ENCODE measurements at places on chromosomes 5 and 9. TPM values are rescaled to one million over a fixed set of nuclear protein-coding genes. Genes with fewer than 3 reads are reported as not detected.

ZNF483 gene
- 1.8 TPM for total RNA-seq

CD180 gene
- not detected for total RNA-seq

CLIC3 gene
- total RNA-seq: not detected

NIPBL gene
- total RNA-seq: 50.7 TPM

CORO2A gene
- total RNA-seq: 0.30 TPM

PLPP6 gene
- total RNA-seq: 5.4 TPM

DNA sequence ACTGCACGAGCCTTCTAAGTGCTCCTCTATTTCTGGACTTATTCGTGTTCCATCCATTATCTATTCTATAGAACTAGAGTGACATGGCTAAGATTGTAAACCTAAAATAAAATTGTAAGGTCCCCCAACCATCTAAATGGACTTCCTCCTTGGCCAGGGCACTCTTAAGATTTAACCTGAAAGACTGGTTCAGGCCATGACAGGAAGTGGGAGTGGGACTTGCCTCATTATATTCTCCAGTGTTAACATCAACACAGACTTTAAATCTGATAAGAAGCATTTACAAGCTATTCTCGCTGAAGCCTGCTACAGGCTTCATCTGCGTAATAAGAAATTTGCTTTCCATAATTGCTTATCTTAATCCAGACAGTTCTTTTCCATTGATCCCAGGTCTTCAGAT lies 117.0 kb downstream of the SSBP2 start:
- no peaks in the 10 kb centered on the region for H3K27me3 ChIP-seq
- no peaks in the 10 kb centered on the region for H3K36me3 ChIP-seq
- no peaks in the 10 kb centered on the region for H3K4me1 ChIP-seq
- H3K27ac ChIP-seq: no peak overlapping the region
- H3K4me3 ChIP-seq: no peak overlapping the region

DNA sequence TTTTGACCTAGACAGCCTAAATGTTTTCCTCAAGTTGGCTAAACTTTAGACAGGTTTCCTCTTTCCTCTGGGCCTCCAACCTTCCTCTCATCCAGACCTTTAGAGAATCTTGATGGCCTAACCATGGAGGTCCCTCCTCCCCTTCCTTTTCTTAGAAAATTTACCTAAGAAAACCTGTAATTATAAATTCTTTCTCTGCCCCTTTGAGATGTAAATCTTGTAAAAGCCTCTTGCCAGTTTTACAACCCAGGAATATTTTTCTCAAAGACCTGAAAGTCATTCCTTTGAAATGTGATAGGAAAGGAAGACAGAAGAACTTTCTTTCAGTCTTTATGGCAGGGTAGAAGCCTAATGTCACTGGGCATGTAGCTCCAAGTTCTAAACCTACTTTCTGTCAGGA lies 1752.6 kb upstream of the C9orf72 start:
- H3K4me3 ChIP-seq: no peak overlapping the region
- H3K27ac ChIP-seq: no peak overlapping the region
- H3K36me3 ChIP-seq: no peaks in the 10 kb centered on the region
- no peaks in the 10 kb centered on the region for H3K27me3 ChIP-seq
- no peak for DNase-seq

- no peaks in the 10 kb centered on the region for H3K27me3 ChIP-seq
- DNase-seq: no peak
- peaks cover 14% of the 10 kb centered on the region for H3K4me1 ChIP-seq
- H3K36me3 ChIP-seq: peaks cover 25% of the 10 kb centered on the region
- H3K4me3 ChIP-seq: peak overlapping the region; percentile 86
These were observed 1.2 kb downstream of the DROSHA start for GRCh38 chr5:31530541-31531265.

- no peaks in the 10 kb centered on the region for H3K27me3 ChIP-seq
- H3K4me3 ChIP-seq: no peak overlapping the region
- no peaks in the 10 kb centered on the region for H3K4me1 ChIP-seq
- no peaks in the 10 kb centered on the region for H3K36me3 ChIP-seq
These were observed 55.0 kb upstream of the CPLX2 start for GRCh38 chr5:175816348-175816747.

- peaks cover 14% of the 10 kb centered on the region for H3K27me3 ChIP-seq
- no peak overlapping the region for H3K27ac ChIP-seq
- H3K4me3 ChIP-seq: no peak overlapping the region
These were observed 138.1 kb upstream of the HMHB1 start for GRCh38 chr5:143673676-143674468.

DNA sequence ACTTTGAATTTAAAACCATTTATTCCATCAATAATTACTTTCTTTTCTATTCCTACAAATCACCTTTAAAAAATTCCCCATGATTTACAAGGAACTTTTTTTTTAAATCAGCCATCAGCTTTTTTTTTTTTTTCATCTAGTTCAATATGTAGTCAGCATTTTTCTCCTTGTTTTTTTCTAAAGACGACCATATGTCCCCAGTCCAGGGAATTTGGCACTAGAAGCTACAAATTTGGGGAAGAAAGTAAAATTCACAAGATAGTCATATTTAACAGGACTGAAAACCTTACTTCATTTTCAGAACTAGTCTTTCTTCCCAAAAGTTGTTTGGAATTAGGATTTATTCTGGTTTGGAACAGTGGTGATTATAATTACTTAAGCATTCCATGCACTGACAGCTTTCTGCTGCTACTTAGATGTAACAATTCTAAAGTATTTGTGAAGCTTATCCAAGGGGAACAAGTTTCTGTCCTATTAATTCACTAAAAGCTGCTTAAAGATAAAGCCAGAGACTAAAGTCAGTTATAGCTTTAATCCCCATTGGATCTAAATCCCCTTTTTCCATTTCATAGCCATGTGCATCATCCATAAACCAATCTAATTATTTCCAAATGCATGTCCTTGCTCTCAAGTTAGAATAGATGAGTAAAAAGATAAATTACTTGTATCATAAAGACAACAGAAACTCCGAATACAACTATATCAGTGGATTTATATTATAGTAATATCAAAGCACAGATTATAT lies 7.4 kb upstream of the SNCAIP start:
- H3K36me3 ChIP-seq: no peaks in the 10 kb centered on the region
- no peaks in the 10 kb centered on the region for H3K4me1 ChIP-seq
- no peak for DNase-seq
- H3K4me3 ChIP-seq: no peak overlapping the region
- H3K27ac ChIP-seq: no peak overlapping the region

- no peaks in the 10 kb centered on the region for H3K4me1 ChIP-seq
These were observed 686.5 kb upstream of the DMAC1 start for GRCh38 chr9:8486095-8486494.

DNA sequence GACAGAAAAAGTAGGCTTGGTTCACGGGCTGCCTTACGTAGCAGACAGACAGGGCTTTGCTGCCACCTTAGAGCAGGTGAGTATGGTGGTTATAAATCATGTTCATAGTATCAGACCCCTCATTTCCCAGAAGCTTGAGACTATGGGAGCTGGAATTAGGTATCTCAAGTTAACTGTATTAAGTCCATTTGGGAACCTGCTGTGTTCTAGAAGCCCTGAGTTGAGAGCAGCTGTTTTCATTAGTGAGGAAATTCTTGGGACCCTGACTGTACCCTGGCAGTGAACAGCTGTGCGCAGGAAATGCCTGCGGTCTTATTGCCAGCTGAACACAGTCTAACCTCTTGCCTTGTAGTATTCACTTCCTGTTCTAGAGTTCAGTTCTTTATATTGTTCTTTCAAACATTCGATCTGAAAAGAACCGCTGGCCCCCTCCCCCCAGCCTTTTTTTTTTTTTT lies 29.8 kb downstream of the UGCG start:
- no peaks in the 10 kb centered on the region for H3K36me3 ChIP-seq
- peak overlapping the region; percentile 99 for H3K27ac ChIP-seq
- H3K27me3 ChIP-seq: no peaks in the 10 kb centered on the region

DNA sequence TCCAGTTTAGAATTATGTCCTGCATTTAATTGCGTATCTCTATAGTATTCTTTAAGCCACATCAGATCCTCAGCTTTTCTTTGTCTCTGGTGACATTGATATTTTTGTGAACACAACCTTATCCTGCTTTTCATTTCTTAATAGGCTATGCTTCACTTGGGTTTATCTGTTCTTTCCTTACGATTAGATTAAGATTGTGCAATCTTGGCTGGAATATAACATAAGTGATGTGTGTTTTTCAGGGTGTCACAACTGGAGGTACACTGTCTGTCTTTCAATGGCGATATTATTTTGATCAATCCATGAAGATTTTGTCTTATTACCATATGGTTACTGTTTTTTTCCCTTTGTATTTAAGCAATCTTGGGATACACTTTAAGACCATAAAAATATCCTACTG lies 23.6 kb downstream of the NAA35 start:
- no peaks in the 10 kb centered on the region for H3K27me3 ChIP-seq
- H3K27ac ChIP-seq: no peak overlapping the region
- H3K4me1 ChIP-seq: no peaks in the 10 kb centered on the region
- no peak for DNase-seq

- no peaks in the 10 kb centered on the region for H3K4me1 ChIP-seq
- no peaks in the 10 kb centered on the region for H3K27me3 ChIP-seq
These were observed 140.3 kb downstream of the ROR2 start for GRCh38 chr9:91809581-91810285.

All from endothelial cell of umbilical vein (primary cell).